ENCODE measurements at places on chromosomes 2 and 18.

DNA sequence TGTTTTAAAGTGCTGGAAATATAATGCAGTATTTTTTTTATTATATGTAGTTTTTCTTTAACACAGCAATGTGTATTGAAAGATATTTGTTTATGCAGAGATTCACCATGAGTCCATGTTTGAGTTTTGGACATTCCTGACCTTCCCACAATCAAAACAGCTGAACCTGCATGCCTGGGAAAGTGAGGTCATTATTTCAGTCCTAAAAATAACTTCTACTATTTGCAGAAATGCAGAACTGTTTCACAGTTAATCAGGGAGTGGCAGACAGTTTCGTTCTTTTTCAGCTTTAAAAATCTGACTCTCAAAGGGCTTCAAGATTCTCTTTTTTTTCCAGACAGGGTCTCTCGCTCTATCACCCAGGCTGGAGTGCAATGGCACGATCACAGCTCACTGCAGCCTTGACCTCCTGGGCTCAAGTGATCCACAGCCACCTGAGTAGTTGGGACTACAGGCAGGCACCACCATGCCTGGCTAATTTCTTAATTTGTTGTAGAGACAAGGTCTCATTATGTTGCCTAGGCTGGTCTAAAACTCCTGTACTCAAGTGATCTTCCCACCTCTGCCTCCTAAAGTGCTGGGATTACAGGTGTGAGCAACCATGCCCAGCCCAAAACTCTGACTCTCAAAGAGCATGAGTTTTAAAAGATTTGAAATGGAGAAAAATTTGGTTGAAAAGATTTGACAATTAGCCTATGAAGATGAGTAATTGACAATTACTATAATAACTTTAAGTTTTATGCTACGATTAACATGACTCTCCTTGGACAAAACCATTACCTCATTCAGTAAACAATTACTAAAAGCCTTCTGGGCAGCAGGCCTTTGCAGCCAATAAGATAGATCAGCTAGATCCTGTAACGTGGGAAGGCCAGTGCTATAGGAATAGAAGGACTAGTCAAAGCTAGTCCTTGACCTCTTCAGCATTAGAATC lies 5.0 kb upstream of the MYL12B start:
- DNase-seq, result no peak

DNA sequence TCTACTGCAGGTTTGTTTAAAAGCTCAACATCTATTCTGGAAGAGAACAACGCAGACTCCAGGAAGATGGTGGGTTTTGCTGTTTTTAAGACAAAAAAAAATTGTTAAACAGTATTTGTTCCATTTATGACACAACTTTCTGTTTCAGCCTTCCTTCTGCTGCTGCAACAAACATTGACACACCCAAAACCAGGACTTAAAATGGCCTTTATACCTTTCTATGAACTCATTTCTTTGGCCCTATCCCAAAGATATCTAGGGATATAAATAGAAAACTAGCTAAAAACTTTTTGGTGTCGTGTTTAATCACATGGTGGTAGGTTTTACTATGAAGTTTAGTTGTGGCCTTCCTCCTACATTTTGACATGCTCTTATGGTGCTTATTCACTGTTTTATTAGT lies 964 bp upstream of the GALNT3 start:
- DNase-seq, result no peak

DNA sequence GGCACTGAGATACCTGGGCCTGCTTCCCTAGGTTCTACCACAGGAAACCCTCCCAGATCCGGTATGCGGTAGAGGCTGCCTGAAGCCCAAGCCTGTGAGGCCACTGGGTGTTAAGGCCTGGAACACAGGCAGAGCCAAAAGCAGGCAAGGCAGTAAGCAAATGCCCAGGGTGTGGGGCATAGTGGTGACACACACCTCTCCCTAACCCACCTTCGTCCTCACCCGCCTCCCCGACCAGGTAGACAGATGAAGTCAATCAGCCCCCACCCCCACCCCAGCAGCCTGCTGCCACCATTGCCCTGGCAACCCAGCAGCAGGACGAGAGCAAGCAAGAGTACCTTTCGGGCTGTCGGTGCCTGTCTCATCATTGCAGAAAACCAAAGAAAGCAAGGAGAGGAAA lies 6.1 kb downstream of the DCTN1 start:
- DNase-seq, result no peak

DNA sequence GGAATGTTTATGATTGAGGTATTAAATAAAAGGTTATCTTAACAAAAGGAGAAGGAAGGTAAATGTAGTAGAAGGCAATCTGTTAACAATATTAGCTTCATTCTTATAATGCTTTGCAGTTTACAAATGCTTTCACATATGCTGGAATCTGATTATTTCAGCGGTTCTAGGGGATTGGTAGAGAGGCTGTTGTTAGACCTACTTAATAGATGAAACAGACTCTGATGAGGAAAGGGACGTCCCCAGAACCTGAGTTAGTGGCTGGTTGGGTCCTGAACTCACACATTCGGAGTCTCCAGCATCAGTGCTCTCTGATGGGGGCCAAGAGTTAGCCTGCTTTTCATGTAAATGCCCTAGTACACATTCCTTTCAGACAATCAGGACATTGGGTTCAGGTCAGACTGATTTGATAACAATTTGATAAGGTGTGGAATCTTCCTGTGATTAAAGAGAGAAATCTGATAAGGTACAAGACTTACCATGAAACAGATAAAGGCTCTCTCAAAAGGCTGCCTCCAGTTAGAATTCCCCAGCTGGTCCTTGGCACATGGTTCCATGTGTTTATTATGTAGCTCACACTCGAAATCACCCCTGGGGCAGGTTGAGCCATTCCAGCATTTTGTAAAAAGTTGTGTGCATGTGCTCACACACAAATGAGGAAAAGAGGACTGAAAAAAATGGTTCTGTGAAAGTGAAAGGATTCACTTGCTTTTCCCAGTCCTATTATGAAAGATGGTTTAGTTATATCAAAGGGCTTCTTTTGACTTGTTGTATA lies 103.1 kb downstream of the GPD2 start:
- no peak for DNase-seq

DNA sequence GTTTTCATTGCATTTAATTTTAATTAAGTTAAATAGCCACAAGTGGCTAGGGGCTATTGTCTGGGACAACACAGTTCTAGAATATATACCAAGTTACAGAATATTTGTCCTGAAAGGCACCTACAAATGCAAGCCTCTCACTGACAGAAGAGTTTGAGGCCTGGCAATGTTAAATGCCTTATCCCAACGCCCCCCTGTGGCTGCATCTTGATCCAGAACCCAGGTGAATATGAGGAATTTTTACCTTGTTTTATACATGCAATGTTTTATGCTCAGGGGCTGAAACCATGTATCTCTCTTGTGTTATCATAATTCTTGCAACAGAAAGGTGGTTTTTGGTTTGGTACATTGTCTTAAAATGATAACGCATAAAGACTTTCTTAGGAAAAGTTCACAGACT lies 71.8 kb upstream of the SEC11C start:
- DNase-seq, result no peak

- no peak for DNase-seq
Measured at GRCh38 chr2:101188683-101189405, 37.7 kb upstream of the TBC1D8 start.

DNA sequence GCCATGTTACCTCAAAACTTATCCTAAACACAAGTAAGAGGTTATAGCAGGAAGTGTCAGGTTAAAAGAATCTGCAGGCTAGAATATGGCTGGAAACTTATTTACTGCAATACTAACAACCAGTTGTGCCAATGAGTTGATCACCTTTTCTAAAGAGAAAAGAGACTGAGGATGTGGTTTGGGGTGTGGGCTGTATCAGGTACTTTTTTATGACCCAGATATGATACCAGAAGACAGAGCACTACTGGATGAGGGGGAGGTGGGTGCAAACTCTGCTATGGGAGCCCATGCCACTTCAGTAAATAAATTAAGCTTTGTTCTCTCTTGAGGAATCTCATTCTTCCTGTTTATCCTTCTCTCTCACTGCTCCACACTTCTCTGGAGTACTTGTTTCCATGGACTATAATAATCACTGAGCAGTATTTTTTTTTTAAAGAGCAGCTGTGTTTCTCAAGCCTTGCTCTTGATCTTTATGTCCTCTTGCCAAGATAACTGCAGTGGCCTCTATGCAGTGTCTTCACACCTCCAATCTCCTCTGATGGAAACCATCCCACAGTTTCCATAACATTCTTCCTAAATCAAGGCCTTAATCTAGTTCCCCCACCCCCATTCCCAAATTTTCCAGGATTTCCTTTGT lies 51.2 kb upstream of the NOSTRIN start:
- DNase-seq, result no peak

- no peak for DNase-seq
Measured at GRCh38 chr2:16664052-16664731, 1.4 kb downstream of the CYRIA start.

GRCh38 chr18:59041296-59041695 lies 98.4 kb upstream of the SEC11C start:
- no peak for DNase-seq
